Activated T-helper 2 cell treated with anti-CD3 and anti-CD28 coated beads, Interferon-gamma antibody, Interleukin-2, Interleukin-4, amounts not matched to agents 10 μg/mL and 5 μg/mL and 100 μg/mL, durations not matched to agents 14 hours and 24 hours and 36 hours (primary cell): ENCODE measurements at places on chromosomes 4 and X.

GRCh38 chr4:122914292-122914904 is 8.0 kb downstream of the NUDT6 start:
- no peaks in the 10 kb centered on the region for H3K4me1 ChIP-seq
- H3K27ac ChIP-seq, result no peak overlapping the region
- H3K4me3 ChIP-seq, result no peak overlapping the region
- no peak for DNase-seq

- no peak overlapping the region for H3K4me3 ChIP-seq
- peaks cover 28% of the 10 kb centered on the region for H3K27me3 ChIP-seq
- H3K36me3 ChIP-seq, result no peaks in the 10 kb centered on the region
- H3K27ac ChIP-seq, result no peak overlapping the region
- DNase-seq, result no peak
Observed at GRCh38 chrX:72060196-72060920, 71.4 kb downstream of the RTL5 start.

DNA sequence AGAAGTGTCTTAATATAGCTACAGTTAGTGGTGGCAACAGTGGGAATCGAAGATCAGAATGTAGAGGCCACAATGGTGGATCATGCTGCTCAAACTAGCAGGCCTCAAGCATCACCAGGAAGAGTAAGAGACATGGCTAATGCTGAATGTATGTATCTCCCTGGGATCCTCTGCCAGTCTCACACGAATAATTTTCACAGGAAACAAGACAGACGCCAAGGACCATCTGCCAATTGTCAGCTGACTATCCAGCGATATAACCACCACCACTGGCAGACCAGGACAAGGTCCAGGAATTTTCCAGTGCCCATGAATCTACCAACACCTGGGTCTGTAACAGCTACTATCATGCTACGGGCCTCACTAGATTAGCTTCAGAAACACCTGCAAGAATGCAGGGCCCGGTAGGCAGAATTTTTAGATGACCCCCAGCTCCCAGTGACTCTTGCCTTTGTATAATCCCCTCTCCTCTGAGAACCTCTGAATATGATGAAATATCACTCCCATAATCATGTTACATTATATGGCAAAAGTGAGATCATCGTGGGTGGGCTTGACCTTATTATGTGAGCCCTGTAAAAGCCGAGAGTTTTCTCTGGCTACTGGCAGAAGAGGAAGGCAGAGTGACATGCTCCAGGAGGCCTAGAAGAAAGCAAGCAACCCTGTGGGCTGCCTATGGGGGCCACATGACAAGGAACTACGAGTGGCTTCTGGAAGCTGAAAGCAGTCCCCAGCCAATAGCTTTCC is 429.8 kb downstream of the BCOR start:
- H3K4me1 ChIP-seq, result no peaks in the 10 kb centered on the region
- no peaks in the 10 kb centered on the region for H3K36me3 ChIP-seq
- no peak overlapping the region for H3K4me3 ChIP-seq

DNA sequence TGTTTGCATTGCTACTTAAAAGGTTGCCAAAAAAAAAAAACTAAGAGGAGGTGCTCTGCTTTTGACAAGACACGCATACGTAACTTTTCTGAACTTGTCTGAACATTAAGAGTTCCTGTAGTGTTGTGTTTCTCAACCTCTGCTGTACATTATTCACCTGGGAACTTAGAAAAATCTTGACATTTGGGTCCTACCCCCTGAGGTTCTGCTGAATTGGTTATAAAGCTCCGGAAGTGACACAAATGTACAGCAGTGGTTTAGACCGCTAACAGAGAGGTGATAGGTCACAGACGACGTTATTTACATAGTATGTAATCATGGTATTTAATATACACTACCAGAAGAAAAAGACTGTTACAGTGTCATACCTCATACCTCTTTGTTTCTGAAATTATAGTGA is 61.1 kb downstream of the CPEB2 start:
- no peak for DNase-seq
- H3K27me3 ChIP-seq, result no peaks in the 10 kb centered on the region
- no peaks in the 10 kb centered on the region for H3K4me1 ChIP-seq

- DNase-seq, result no peak
- peaks cover 4% of the 10 kb centered on the region for H3K4me1 ChIP-seq
- no peaks in the 10 kb centered on the region for H3K36me3 ChIP-seq
- no peak overlapping the region for H3K27ac ChIP-seq
Observed at GRCh38 chr4:55014876-55015275, 110.5 kb downstream of the KDR start.

- H3K36me3 ChIP-seq, result peaks cover 14% of the 10 kb centered on the region
- peak overlapping the region; percentile 88 for H3K4me3 ChIP-seq
- H3K4me1 ChIP-seq, result peaks cover 15% of the 10 kb centered on the region
- no peaks in the 10 kb centered on the region for H3K27me3 ChIP-seq
- DNase-seq, result no peak
Observed at GRCh38 chrX:54043056-54043455, 1.2 kb downstream of the PHF8 start.

DNA sequence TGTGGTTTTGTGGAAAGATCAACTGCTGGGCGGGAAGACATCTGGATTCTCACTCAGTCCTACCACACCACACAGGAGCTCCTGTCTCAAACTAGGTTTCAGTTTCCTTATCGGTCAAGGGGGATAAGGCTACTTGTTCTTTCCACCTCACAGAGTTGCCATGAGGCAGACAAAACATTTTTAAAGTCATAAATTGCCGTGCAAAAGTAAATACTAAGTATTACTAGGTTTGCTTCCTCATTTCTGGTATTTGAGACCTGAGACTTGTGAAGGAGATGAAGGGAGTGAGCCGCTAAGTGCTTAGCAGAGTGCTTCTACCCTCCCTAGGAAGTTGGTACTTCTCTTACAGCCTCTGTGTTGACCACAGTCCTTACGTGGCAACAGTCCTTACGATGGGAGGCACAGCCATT is 1.5 kb downstream of the LAP3 start:
- peak overlapping the region; percentile 93 for H3K4me3 ChIP-seq
- DNase-seq, result no peak
- H3K27ac ChIP-seq, result peak overlapping the region; percentile 87
- H3K36me3 ChIP-seq, result peaks cover 42% of the 10 kb centered on the region

DNA sequence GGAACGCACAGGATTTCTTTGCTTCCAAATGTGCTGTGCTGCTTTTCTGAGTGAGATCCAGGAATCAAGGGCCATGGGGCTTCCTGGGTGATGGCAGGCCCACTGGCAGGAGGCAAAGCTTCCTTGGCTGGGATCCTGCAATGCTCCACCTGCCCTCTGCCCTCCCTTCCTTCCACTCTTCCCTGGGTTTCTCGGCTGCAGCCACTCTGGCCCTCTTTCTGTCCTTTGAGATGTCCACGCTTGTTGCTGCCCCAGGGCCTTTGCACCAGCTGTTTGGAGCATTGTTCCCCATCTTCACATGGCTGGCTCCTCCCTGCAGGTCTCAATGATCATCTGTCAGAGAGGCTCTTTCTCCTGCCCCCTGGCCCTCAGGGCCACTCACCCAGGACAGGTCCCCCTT is 78.9 kb downstream of the PSAPL1 start:
- no peak for DNase-seq
- no peak overlapping the region for H3K27ac ChIP-seq
- H3K36me3 ChIP-seq, result no peaks in the 10 kb centered on the region
- no peaks in the 10 kb centered on the region for H3K27me3 ChIP-seq

DNA sequence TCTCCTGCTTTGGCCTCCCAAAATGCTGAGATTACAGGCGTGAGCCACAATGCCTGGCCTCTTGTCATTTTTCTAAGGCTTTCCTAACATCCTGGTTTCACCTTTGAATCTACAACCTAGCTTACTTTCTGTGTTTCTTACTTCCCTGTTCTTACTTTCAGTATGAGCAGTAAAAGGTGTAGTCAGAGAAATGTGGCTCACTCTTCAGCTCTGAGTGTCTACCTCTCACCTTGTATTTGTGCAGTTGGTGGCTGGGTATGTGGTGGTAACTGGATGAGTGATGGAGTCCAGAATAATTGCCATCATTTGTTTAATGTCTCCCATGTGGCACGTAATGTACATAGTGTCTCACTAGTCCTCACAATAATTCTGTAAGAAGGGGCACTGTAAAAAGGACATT is 19.1 kb upstream of the CXCL11 start:
- peaks cover 40% of the 10 kb centered on the region for H3K4me1 ChIP-seq
- no peaks in the 10 kb centered on the region for H3K36me3 ChIP-seq
- H3K4me3 ChIP-seq, result no peak overlapping the region
- H3K27ac ChIP-seq, result no peak overlapping the region
- DNase-seq, result no peak
- H3K27me3 ChIP-seq, result no peaks in the 10 kb centered on the region

DNA sequence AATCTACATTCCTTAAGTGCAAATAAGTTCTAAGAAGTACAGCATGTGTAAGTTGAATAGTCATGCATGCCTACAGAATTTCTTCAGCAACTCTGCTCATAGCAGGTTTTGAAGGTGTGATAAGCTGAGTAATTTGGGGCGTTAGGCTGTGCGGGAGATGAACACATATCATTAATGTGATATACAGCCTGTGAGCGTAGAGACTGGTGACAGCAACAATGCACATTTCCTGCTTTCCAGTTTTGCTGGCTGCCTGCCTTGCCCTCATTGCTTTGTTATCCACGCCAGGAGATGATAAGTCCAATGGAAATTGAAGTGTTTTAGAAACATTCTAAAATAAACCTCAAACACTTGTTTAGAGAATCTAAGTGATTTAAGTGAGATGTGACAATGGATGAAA is 1709.4 kb downstream of the ARAP2 start:
- no peaks in the 10 kb centered on the region for H3K4me1 ChIP-seq
- no peak overlapping the region for H3K27ac ChIP-seq
- no peak overlapping the region for H3K4me3 ChIP-seq

DNA sequence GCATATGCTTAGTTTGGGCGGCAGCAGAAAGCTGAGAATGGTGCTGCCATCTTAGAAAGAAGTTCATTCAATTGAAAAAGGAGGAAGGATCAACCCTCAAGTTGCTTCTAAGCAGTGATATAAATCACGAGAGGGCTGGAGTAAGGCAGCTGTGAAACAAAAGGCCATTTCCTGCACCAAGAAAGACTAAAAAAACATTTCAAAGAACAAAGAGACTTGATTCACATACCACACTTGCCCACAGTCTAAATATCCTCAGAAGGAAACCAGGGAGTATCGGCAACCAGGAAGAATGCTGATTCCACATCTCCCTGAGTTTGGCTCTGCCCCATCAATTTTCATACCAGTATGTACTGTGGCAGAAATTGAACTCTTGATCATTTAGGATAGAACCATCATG is 240.1 kb downstream of the OPHN1 start:
- H3K4me3 ChIP-seq, result no peak overlapping the region
- no peak overlapping the region for H3K27ac ChIP-seq
- DNase-seq, result no peak
- H3K4me1 ChIP-seq, result peaks cover 15% of the 10 kb centered on the region
- no peaks in the 10 kb centered on the region for H3K36me3 ChIP-seq
- H3K27me3 ChIP-seq, result no peaks in the 10 kb centered on the region

- DNase-seq, result no peak
- H3K4me3 ChIP-seq, result no peak overlapping the region
- no peak overlapping the region for H3K27ac ChIP-seq
- H3K27me3 ChIP-seq, result no peaks in the 10 kb centered on the region
Observed at GRCh38 chr4:68570122-68570507, 6.0 kb downstream of the UGT2B17 start.

GRCh38 chr4:118395057-118395644 is 42.3 kb upstream of the PRSS12 start:
- H3K36me3 ChIP-seq, result no peaks in the 10 kb centered on the region
- H3K27ac ChIP-seq, result no peak overlapping the region
- no peaks in the 10 kb centered on the region for H3K4me1 ChIP-seq
- no peak for DNase-seq
- H3K27me3 ChIP-seq, result no peaks in the 10 kb centered on the region

GRCh38 chr4:7822877-7823276 is 116.8 kb downstream of the AFAP1 start:
- H3K27ac ChIP-seq, result no peak overlapping the region
- DNase-seq, result no peak
- peaks cover 36% of the 10 kb centered on the region for H3K36me3 ChIP-seq
- no peak overlapping the region for H3K4me3 ChIP-seq

DNA sequence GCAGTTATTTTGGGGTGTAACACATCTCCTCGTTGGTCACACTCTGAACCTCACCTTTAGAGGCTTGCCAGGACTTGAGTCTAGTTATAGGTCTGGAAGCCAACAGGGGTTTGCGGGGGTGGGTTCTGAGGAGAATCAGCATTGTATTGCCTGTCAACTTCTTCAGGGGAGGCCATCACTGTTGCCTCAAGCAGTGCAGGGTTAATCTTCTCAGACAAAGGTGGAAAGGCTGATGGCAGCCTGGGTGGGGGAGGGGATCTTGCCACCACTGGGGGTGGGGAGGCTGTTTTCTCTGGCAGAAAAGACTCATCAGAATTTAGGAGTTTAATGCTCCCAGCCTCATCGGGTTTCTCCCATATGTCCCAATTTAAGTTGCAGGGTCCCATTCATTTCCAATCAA is 387.8 kb downstream of the PRR32 start:
- no peaks in the 10 kb centered on the region for H3K4me1 ChIP-seq
- no peak for DNase-seq
- H3K27me3 ChIP-seq, result no peaks in the 10 kb centered on the region
- no peaks in the 10 kb centered on the region for H3K36me3 ChIP-seq

- H3K27ac ChIP-seq, result no peak overlapping the region
- H3K4me1 ChIP-seq, result no peaks in the 10 kb centered on the region
Observed at GRCh38 chr4:30005995-30006394, 714.2 kb upstream of the PCDH7 start.

- DNase-seq, result no peak
- no peaks in the 10 kb centered on the region for H3K27me3 ChIP-seq
- no peak overlapping the region for H3K4me3 ChIP-seq
- H3K36me3 ChIP-seq, result no peaks in the 10 kb centered on the region
- H3K4me1 ChIP-seq, result no peaks in the 10 kb centered on the region
- H3K27ac ChIP-seq, result no peak overlapping the region
Observed at GRCh38 chr4:169335331-169335730, 64.6 kb upstream of the SH3RF1 start.

- DNase-seq, result peak; percentile 23
- H3K4me1 ChIP-seq, result peaks cover 15% of the 10 kb centered on the region
- no peaks in the 10 kb centered on the region for H3K36me3 ChIP-seq
Observed at GRCh38 chr4:153083447-153083947, 120.7 kb upstream of the TRIM2 start.

- no peak overlapping the region for H3K4me3 ChIP-seq
- H3K27ac ChIP-seq, result no peak overlapping the region
- DNase-seq, result no peak
- H3K36me3 ChIP-seq, result peaks cover 89% of the 10 kb centered on the region
- peaks cover 13% of the 10 kb centered on the region for H3K4me1 ChIP-seq
Observed at GRCh38 chr4:2944586-2945526, 18.4 kb downstream of the NOP14 start.

DNA sequence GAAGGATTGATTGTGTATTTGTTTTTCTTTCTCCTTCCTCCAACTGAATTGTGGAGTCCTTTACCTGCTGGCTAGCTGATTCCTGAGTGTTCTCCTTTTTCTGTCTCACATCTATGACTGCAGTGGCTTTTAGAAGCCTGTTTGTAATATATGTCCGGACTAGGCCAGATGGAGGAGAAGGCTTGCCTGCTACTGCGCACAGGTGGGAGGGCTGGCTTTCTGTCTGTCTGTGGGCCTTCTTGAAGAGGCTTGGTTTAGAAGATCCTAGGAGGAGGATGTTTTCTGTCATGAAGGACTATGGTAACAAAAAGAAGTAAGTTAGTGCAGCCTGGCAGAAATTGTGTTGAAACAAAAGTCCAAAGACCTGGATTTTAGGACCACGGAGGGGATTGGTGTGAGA is 8.5 kb downstream of the PPP1R3F start:
- H3K4me1 ChIP-seq, result peaks cover 64% of the 10 kb centered on the region
- H3K36me3 ChIP-seq, result peaks cover 62% of the 10 kb centered on the region
- H3K4me3 ChIP-seq, result peak overlapping the region; percentile 67
- no peaks in the 10 kb centered on the region for H3K27me3 ChIP-seq
